ENCODE measurements at places on chromosomes 3 and 15.

- DNase-seq = peak; percentile 11
Measured at GRCh38 chr3:154818676-154819255, 261.4 kb upstream of the MME start.

DNA sequence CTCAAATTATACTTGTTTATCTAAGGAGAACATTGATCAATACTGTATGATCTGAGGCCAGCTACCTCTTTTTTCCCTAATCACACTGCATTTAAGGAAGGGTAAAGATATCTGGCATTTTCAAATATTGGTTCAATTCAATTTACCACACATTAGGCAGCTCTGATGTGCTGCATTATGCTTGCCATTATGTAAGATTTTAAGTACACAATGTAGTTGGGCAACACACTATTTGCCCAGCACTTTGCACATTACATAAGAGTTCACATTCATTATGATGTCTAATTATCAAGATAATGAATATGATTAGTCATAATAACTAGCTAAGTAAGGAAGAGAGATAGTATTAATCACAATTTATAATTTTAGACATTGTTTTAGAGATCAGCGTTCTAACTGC lies 196.3 kb downstream of the BCHE start:
- no peak for DNase-seq

DNA sequence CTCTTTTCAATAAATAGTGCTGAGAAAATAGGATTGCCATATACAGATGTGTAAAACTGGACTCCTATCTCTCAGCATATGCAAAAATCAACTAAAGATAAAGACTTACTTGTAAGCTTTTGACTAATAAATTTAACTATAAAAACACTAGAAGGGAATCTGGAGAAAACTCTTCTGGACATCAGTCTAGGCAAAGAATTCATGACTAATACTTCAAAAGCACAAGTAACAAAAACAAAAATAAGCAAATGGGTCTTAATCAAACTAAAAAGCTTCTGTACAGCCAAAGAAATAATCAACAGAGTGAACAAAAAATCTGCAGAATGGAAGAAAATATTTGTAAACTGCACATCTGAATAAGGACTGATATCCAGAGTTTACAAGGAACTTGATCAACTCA lies 1122.2 kb downstream of the TBL1XR1 start:
- DNase-seq = no peak

- DNase-seq = no peak
Measured at GRCh38 chr3:134466331-134466730, 19.5 kb downstream of the ANAPC13 start.

- no peak for DNase-seq
Measured at GRCh38 chr3:57451150-57451846, 92.8 kb downstream of the DNAH12 start.

DNA sequence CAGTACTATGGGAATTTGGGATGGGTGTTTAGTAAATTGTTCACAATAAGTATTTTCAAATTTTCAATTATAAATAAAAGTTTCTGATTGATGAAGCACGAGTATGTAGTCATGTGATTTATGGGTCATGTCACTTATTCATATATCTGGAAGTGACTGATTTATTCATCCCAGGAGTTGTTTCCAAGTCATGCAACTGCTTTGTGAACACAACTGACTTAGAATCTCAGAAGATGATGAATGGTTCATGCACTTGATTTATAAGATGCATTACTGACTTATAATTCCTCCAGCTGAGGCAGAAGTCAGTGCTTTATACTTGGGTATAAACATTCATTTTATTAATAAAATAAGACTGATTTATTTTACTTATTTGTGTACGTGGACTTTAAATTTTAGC lies 137.8 kb upstream of the CBLB start:
- DNase-seq = no peak

- DNase-seq = no peak
Measured at GRCh38 chr3:187274977-187275338, 16.6 kb downstream of the MASP1 start.

- no peak for DNase-seq
Measured at GRCh38 chr3:140546649-140547048, 131.2 kb upstream of the TRIM42 start.

GRCh38 chr3:182729903-182730674 lies 63.2 kb upstream of the ATP11B start:
- no peak for DNase-seq

All from iris pigment epithelial cell (primary cell).